ENCODE measurements at places on chromosomes 1 and 21.

GRCh38 chr21:24272521-24272938, 1334.8 kb downstream of the MRPL39 start:
- DNase-seq: peak; percentile 97
- H3K36me3 ChIP-seq: no peaks in the 10 kb centered on the region
- H3K27ac ChIP-seq: peak overlapping the region; percentile 67
- no peaks in the 10 kb centered on the region for H3K27me3 ChIP-seq

DNA sequence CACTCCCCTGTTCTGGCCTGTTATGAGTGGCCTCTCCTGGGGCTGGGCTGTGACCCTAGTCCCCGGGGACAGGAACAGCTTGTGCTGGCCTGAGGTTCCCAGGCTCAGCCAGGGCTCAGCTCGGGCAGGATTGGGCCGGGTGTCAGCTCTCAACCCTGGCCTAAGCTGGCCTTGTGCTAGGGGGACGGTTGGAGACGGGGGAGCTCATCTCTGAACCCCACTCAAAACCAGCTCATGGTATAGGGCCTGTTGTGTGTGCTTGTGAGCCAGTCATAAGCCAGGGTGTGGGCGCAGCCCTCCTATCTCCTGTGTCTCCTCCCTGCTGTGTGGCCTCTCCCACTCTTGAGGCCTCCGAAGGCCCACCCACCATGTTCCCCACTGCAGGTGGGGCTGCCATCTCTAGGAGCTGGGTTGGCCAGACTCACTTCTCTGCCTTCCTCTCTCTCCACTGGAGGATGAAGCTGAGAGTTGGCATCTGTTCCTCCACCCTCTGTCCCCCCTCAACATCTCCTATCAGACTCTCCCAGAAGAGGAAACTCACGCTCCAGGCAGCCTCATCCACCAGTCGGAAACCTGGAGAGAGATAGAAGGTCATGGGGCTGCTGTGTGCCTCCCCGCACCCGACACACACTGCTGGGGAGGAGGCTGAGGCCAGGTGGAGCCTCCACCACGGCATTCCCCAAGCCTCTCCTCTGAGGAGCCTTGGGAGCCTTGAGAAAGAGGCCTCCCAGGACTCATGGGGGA, 1.4 kb downstream of the PEAR1 start:
- H3K4me1 ChIP-seq: peaks cover 68% of the 10 kb centered on the region
- no peaks in the 10 kb centered on the region for H3K36me3 ChIP-seq
- no peak overlapping the region for H3K27ac ChIP-seq
- H3K27me3 ChIP-seq: peaks cover 9% of the 10 kb centered on the region
- no peak overlapping the region for H3K4me3 ChIP-seq

- no peak overlapping the region for H3K27ac ChIP-seq
- peaks cover 15% of the 10 kb centered on the region for H3K4me1 ChIP-seq
- peaks cover 15% of the 10 kb centered on the region for H3K27me3 ChIP-seq
Observed at GRCh38 chr1:151510614-151510956, 602 bp upstream of the CGN start.

- peaks cover 1% of the 10 kb centered on the region for H3K4me1 ChIP-seq
- no peak overlapping the region for H3K4me3 ChIP-seq
- no peak overlapping the region for H3K27ac ChIP-seq
- DNase-seq: peak; percentile 47
- no peaks in the 10 kb centered on the region for H3K36me3 ChIP-seq
Observed at GRCh38 chr1:191498318-191498717, 659.9 kb upstream of the RGS18 start.

- H3K27ac ChIP-seq: no peak overlapping the region
- peaks cover 5% of the 10 kb centered on the region for H3K4me1 ChIP-seq
- H3K27me3 ChIP-seq: no peaks in the 10 kb centered on the region
- H3K36me3 ChIP-seq: no peaks in the 10 kb centered on the region
Observed at GRCh38 chr1:92419642-92420041, 67.1 kb downstream of the GFI1 start.

DNA sequence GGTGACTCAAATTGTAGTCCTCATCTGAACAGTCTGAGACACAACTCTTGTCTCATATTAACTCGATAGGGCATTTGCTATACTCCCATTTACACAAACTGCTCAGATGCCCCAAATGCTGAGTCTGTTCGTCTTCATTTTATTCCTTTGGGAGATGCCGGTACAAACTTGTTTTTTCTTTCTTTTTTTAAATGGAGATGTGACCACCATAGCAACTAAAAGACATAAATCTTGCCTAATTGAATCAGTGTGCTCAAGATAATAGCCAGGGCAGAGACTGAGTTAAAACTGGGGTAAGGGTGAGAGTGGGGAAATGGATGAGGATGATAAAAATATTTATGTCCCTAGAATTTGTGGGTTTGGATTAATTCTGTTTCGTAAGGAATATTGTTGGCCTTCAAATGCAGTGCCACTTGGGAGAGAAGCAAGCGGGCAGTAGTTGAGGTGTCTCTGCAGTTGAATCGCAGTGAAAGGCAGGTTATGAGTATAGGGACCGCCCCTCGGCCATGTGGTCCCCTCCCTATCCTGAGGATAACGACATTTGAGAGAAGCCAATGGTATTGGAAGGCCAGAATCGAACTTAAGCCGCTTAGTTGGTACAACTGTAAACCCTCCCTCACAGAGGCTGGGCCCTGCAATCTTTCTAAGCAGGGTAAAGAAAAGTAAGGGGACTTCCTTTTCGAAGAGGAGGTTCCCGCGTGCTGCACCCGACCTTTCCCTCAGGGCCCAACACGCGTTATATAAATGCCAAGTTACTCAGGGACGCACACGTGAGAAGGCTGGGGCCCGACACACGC, 859 bp upstream of the LRRC8B start:
- H3K36me3 ChIP-seq: no peaks in the 10 kb centered on the region
- H3K4me1 ChIP-seq: peaks cover 32% of the 10 kb centered on the region
- peak overlapping the region; percentile 85 for H3K27ac ChIP-seq
- peak overlapping the region; percentile 81 for H3K4me3 ChIP-seq
- peak; percentile 96 for DNase-seq

GRCh38 chr1:206706298-206706791, 21.6 kb downstream of the MAPKAPK2 start:
- DNase-seq: no peak
- H3K36me3 ChIP-seq: no peaks in the 10 kb centered on the region
- H3K27me3 ChIP-seq: no peaks in the 10 kb centered on the region
- no peak overlapping the region for H3K27ac ChIP-seq
- H3K4me3 ChIP-seq: no peak overlapping the region

GRCh38 chr1:182299728-182300616, 91.6 kb downstream of the GLUL start:
- H3K36me3 ChIP-seq: no peaks in the 10 kb centered on the region
- H3K27me3 ChIP-seq: no peaks in the 10 kb centered on the region
- H3K4me1 ChIP-seq: peaks cover 51% of the 10 kb centered on the region
- DNase-seq: peak; percentile 84
- peak overlapping the region; percentile 81 for H3K27ac ChIP-seq

- no peaks in the 10 kb centered on the region for H3K4me1 ChIP-seq
- DNase-seq: no peak
- no peak overlapping the region for H3K4me3 ChIP-seq
- H3K27ac ChIP-seq: no peak overlapping the region
- no peaks in the 10 kb centered on the region for H3K36me3 ChIP-seq
- no peaks in the 10 kb centered on the region for H3K27me3 ChIP-seq
Observed at GRCh38 chr1:72704841-72705477, 422.6 kb upstream of the NEGR1 start.

DNA sequence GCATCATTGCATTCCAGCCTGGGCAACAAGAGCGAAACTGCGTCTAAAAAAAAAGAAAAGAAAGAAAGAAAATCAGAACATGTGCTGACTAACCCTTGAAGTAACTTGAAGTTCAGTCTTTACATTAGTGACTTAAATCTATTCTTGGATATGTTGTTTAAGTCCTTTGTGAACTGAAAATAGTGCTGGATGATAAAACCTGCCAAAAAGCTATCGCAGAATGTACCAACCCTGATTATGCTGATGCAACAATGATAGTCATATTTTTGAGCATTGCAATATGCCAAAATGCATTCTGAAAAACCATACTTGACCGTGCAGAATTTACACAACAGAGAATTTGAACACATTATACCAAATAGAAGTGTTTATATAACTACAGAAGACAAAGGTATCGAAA, 30.7 kb downstream of the SHISAL2A start:
- no peaks in the 10 kb centered on the region for H3K4me1 ChIP-seq
- H3K4me3 ChIP-seq: no peak overlapping the region
- no peak for DNase-seq

DNA sequence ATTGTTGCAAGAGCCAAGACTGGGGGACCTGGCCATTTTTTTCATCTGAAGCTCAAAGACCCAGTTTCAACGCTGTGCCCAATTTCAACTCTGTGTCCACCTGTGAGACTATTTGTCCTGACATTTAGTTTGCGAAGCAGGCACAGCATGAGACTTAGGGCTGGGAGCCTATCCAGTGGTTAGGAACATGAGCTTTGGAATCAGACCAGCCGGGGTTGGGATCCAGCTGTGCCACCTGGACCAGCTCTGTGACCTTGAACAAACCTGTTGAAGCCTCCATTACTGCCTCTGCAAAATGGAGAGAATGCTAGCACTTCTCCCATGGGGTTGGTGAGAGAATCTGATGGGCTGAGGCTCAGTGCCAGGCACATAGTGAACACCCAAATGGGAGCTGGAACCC, 206.1 kb upstream of the TMEM51 start:
- H3K36me3 ChIP-seq: no peaks in the 10 kb centered on the region
- H3K4me1 ChIP-seq: no peaks in the 10 kb centered on the region
- DNase-seq: no peak
- no peak overlapping the region for H3K27ac ChIP-seq
- H3K4me3 ChIP-seq: no peak overlapping the region
- peaks cover 2% of the 10 kb centered on the region for H3K27me3 ChIP-seq

GRCh38 chr1:93549131-93549530, 101.2 kb downstream of the FNBP1L start:
- H3K4me1 ChIP-seq: peaks cover 17% of the 10 kb centered on the region
- H3K27me3 ChIP-seq: no peaks in the 10 kb centered on the region
- no peak for DNase-seq
- peaks cover 7% of the 10 kb centered on the region for H3K36me3 ChIP-seq

GRCh38 chr1:220222939-220223338, 49.3 kb downstream of the RAB3GAP2 start:
- peaks cover 9% of the 10 kb centered on the region for H3K36me3 ChIP-seq
- no peak overlapping the region for H3K27ac ChIP-seq
- H3K4me1 ChIP-seq: no peaks in the 10 kb centered on the region
- H3K27me3 ChIP-seq: no peaks in the 10 kb centered on the region

GRCh38 chr1:5444396-5444795, 547.8 kb downstream of the NPHP4 start:
- no peak for DNase-seq
- H3K36me3 ChIP-seq: no peaks in the 10 kb centered on the region
- H3K4me3 ChIP-seq: no peak overlapping the region
- no peak overlapping the region for H3K27ac ChIP-seq
- no peaks in the 10 kb centered on the region for H3K4me1 ChIP-seq
- H3K27me3 ChIP-seq: no peaks in the 10 kb centered on the region

- no peak overlapping the region for H3K4me3 ChIP-seq
- H3K36me3 ChIP-seq: no peaks in the 10 kb centered on the region
- no peak for DNase-seq
- no peaks in the 10 kb centered on the region for H3K4me1 ChIP-seq
- no peak overlapping the region for H3K27ac ChIP-seq
Observed at GRCh38 chr1:6815726-6816125, 30.5 kb downstream of the CAMTA1 start.

DNA sequence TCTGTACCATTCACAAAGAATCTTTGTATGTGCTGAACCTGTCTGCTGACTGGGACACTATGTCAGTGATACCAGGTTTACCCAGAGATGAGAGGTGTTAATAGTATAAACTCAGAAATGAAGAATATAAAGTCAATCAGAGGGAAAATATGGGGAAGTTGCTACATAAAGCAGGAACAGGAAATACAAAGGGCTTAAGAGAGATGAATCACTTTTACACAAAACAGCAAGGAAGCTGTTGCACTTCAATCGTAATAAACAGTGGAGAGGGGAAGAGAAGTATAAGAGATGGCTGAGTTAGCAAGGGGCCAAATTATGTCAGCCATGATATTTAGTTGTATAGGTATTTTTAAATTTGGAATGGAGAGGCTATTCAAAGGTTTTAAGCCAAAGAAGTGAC, 890.2 kb upstream of the NCAM2 start:
- no peaks in the 10 kb centered on the region for H3K27me3 ChIP-seq
- no peak overlapping the region for H3K4me3 ChIP-seq
- H3K36me3 ChIP-seq: no peaks in the 10 kb centered on the region
- H3K4me1 ChIP-seq: peaks cover 5% of the 10 kb centered on the region

GRCh38 chr1:162193221-162193620, 123.7 kb downstream of the NOS1AP start:
- H3K27ac ChIP-seq: no peak overlapping the region
- no peaks in the 10 kb centered on the region for H3K27me3 ChIP-seq
- no peak for DNase-seq
- no peak overlapping the region for H3K4me3 ChIP-seq
- H3K36me3 ChIP-seq: no peaks in the 10 kb centered on the region

GRCh38 chr1:209877087-209877764, 49.5 kb downstream of the UTP25 start:
- no peak overlapping the region for H3K27ac ChIP-seq
- H3K4me3 ChIP-seq: no peak overlapping the region
- H3K27me3 ChIP-seq: peaks cover 27% of the 10 kb centered on the region
- DNase-seq: no peak
- no peaks in the 10 kb centered on the region for H3K4me1 ChIP-seq
- no peaks in the 10 kb centered on the region for H3K36me3 ChIP-seq

DNA sequence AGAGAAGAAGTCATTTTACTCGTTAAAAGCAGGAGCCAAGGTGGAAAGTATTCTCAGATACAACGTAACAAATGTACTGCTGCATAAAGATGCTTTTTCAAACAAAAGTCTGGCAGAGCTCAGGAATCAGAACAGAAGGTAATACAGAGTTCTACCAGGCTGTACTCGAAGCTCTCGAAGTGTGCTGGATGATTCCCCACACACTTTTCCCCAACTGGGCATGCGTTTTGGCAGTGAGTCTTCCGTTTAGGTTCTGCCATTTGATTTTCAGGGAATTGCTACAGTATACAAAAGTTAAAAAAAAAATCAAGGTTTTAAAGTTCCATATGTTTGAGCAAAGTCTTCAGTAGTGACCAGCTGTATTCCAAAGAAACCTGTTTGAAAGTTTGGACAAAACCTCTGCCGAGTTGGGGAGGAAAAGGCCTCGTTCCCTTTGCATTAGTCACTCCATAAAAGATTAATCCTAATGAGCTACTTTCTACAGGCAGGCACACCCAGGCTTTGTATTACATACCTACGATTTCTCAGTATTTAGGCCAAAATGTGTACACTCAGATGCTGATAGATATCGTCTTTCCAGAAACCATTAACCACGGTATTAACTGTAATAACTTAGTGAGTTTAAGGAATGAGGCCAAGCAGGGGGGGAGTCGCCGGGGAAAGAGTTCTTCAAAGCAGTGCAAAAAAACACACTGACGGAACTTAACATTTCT, 477.1 kb downstream of the LMO4 start:
- H3K27me3 ChIP-seq: no peaks in the 10 kb centered on the region
- H3K27ac ChIP-seq: no peak overlapping the region
- no peak for DNase-seq
- H3K4me1 ChIP-seq: no peaks in the 10 kb centered on the region

- H3K4me1 ChIP-seq: no peaks in the 10 kb centered on the region
- no peaks in the 10 kb centered on the region for H3K27me3 ChIP-seq
- no peaks in the 10 kb centered on the region for H3K36me3 ChIP-seq
- no peak overlapping the region for H3K4me3 ChIP-seq
- H3K27ac ChIP-seq: no peak overlapping the region
Observed at GRCh38 chr1:25664357-25665199, 48.0 kb downstream of the MAN1C1 start.

GRCh38 chr1:8684590-8684989, 132.8 kb downstream of the RERE start:
- no peaks in the 10 kb centered on the region for H3K27me3 ChIP-seq
- DNase-seq: no peak
- no peak overlapping the region for H3K27ac ChIP-seq
- no peak overlapping the region for H3K4me3 ChIP-seq

All from common myeloid progenitor, CD34-positive (primary cell).